ENCODE measurements at places on chromosomes 1 and 21.

GRCh38 chr21:35086357-35086756 is 37.3 kb upstream of the RUNX1 start:
- DNase-seq = no peak

GRCh38 chr1:46487818-46488218 is 1.8 kb upstream of the DMBX1 start:
- DNase-seq = no peak

DNA sequence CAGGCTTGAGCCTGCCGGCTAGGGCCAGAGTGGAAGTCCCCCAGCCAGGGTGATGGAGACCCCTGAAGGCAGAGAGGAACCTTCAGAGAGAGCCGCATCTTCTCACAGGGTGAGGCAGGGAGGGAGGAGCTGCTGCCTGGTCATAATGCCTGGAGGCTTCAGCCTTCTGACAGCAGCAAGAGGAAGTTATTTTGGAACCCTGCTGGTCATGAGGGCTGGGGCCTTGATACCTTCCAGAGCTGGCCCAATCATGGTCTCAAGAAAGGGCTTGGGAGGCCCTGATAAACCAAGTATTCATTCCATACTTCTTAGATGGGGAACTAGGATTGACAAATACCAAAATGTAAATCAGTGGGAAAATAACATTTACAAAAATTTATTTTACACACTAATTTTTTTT is 26.6 kb upstream of the MPZL1 start:
- DNase-seq = no peak

DNA sequence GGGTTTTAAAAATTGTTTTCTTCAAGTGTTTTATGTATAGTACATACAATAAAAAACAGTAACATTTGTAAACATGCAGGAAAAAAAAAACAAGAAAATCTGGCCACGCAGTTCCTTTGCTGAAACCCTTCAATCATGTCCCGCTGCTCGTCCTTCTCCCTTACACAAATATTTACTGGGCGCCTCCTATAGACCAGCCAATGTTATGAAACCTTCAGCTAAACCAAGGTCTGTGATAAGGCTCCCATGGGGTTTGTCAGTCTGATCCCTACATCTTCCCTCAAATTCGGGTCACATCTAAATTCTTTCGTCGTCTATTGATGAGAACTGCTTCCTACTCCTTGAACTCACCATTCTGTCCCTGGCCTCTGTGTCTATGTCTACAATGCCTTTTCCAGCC is 583.9 kb downstream of the SMYD3 start:
- no peak for DNase-seq

DNA sequence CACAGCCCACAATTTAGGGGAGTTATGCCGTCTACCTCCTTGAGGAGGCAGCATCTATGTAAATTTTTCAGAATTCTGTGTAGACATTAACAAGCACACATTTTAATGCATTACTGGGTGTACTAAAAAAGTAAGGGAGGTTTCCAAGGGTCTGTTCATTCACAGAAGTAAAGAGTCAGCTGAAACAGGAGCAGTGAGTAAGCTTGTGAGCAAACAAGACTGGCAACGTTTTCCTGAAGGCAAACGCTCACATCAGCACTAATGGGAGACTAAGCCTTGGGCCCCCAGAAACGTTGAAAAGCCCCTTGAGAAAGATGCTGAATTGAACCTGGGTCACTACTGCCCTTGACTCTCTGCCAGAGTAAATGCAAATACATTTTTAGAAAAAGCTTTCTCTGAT is 25.7 kb downstream of the RPRD2 start:
- no peak for DNase-seq

Data from activated CD4-positive, alpha-beta T cell treated with anti-CD3 and anti-CD28 coated beads for 24 hours (primary cell).